CD4-positive, alpha-beta T cell treated with Interleukin-17A for 1 hour (primary cell): ENCODE measurements at places on chromosomes 7 and 10.
A peak's percentile ranks its signal among the peaks of the same experiment; 100 is the strongest.

GRCh38 chr10:17199351-17199804, 2.1 kb downstream of the TRDMT1 start:
- DNase-seq: no peak

DNA sequence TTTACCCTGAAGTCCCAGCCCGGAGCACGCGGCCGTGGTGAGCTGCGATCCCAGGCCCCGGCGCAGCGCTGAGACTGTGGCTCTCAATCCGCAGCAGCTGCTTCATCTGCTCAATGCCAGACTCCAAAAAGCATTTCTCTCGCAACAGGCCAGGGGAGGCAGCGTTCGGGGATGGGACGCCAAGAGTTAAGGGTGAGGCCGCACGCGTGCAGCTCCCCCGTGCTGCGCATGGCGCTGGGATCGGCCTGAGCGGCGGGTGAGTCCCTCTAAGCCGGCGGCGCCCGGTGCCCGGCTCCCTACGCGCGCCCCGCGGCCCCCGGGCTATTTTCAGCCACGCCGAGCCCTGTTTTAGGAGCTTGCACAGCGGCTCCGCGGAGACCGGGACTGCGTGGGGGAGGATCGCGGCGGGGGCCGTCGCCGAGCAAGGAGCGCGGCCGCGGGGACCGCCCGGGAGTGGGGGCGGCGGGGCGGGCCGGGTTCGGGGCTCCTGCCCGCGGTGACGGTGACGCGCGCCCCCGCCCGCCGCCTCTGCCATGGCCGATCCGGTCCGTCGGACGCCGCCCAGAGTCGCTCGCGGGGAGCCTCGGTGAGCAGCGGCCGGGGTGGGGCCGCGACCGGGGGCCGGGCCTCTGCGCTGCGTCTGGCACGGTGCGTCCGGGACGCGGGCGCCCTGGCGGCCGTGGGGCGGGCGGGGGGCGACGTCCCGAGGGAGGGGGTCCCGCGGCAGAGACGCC, 29.4 kb upstream of the JAKMIP3 start:
- no peak for DNase-seq

DNA sequence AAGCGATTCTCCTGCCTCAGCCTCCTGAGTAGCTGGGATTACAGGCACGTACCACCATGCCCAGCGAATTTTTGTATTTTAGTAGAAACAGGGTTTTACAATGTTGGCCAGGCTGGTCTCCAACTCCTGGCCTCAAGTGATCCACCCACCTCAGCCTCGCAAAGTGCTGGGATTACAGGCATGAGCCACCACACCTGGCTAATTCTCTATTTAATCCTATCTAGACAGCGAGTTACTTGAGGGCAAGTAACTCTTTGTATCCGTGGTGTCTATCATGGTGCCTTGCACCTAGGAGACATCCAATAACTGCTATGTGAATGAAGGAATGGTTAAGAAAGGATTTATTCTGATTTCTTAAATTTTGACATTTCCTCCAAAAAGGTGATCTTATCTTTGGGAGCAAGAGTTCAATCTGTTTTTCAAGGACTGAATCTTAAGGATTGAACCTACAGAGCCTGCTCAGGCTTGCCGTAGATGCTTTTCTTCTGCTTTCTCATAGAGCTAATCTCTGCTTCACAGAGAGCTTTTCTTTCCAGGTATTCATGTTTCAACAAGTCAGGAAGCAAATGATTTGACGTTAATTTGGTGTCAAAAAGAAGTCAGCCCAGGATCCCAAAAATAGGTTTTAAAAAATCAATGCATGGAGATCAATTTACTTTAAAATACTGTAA, 101.6 kb downstream of the CUL2 start:
- DNase-seq: no peak

DNA sequence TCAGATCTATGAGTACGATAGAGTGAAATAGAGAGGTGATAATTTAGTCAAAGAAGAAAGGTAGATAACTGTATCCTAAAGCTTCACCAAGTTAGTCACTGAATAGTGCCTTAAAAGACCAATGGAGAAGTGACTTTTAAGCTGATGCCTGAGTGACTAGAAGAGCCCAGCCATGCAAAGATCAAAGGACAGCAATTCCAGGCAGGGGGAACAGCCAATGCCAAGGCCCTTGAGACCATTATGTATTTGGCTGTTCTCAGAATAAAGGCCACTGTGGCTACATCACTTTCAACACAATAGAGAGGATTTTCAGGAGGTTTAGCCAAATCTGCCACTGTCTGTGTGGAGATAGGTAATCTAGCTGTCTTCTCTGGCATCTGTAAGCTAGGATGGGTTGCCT, 17.8 kb downstream of the HDAC9 start:
- DNase-seq: no peak

DNA sequence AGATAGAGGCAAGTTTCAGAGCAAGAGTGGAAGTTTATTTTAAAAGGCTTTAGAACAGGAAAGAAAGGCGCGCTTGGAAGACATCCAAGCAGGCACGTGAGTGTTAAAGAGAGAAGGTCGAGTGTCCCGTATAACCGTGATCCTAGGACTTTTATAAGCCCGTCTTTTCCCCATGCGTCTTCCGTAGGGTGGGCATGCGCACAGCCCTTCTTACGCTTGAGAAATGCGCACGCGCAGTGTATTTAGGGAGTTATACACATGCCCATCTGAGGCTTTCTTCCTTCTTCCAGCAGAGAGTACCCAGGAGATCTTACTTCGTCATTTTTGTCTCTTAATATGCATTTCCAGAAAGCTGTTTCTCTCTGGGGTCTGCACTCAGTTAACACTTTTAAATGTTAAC, 52.4 kb downstream of the CALD1 start:
- no peak for DNase-seq

DNA sequence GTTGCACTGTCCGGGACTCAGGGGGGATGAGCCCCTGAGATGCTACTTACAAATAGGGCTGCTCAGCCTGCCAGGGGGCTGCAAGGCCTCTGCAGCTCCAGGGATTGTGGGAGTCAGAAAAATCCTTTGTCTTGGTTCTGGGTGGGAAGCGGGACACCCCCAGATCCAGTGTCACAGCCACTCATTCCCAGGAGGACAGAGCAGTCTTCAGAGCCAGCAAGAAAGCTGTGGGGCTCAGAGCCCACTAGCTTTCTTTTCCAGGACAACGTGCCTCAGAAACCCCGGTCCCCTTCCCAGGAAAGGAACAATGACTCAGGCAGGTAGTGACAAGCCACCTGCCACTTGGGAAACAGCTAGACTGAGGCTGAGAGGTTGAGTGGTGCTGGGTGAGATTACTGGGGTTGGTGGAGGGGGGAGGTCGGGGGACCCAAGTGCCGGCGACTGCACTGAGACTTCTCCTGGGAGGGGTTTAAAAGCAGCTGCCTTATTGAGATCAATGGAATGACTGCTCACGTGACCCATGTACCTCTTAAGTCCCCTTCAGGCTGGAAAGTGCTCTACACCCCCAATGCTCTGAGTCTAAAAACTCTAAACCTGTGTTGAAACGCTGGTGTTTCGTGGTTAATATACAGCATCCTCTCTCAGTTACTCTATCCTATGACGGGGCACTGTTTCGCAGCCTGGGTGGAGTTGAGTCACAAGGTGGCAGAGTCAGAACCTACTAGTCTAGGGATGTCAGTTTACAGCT, 123.6 kb downstream of the UBE2H start:
- DNase-seq: no peak

DNA sequence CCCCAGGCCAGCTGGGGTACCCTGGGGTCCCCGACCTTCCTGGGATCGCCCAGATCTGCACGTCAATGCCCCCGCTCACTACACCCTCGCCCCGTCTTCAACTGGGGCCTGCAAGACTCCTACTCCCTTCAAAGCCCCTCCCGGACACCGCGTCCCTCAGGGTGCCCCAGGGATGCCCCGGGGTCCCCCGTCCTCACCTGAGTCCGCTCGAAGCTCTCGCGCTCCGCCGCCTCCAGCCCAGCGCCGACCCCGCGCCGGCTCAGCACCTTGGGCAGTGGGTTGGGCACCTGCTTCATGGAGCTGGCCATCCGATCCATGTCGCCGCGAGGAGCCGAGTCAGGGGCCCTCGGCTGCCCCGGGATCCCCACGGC, at the start of gene HIP1:
TSS of gene HIP1 (minus strand) at position 338 of the 371 bp plus-strand sequence. CDS start at position 317, 21 bp downstream.
- DNase-seq: no peak

GRCh38 chr10:76329891-76330575, 898.6 kb downstream of the LRMDA start:
- DNase-seq: no peak

- DNase-seq: peak; percentile 56
These were observed 4.9 kb upstream of the SCD start for GRCh38 chr10:100341953-100342626.

- no peak for DNase-seq
These were observed 65.3 kb downstream of the SEPTIN7 start for GRCh38 chr7:35866186-35866585.

- DNase-seq: no peak
These were observed 44.1 kb upstream of the ATP6V0A4 start for GRCh38 chr7:138842111-138842510.

- DNase-seq: no peak
These were observed 1.7 kb upstream of the CACNA2D1 start for GRCh38 chr7:82445271-82445670.

DNA sequence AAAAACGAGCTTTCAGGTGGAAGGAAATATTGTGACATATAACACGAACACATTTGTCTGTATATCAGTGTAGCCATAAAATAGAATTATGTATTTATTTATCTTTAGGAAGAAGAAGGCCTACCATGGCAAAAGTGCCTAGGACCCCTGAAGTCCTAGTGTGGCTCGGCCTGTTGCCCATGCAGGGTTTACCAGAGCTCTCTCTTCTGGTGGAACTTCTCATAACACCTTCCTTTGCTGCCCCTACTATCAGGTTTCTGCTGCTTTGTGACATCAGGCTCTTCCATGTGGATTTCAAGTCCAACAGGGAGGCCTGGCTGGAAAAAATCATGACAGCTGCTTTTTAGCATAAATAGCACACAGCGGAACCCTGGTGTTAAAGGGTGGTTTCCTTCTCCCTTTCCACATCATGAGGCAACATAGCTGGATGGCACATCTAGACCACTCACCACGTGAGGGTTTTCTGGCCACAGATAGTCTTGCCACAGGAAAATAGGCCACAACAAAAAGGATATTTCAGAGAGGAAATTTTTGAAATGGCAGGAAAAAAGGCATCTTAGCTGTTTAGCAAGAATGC, 44.8 kb upstream of the ADO start:
- no peak for DNase-seq

GRCh38 chr7:85685901-85686300, 499.0 kb upstream of the SEMA3D start:
- no peak for DNase-seq

- DNase-seq: no peak
These were observed 102.3 kb downstream of the DYNC2I1 start for GRCh38 chr7:158958618-158959017.

DNA sequence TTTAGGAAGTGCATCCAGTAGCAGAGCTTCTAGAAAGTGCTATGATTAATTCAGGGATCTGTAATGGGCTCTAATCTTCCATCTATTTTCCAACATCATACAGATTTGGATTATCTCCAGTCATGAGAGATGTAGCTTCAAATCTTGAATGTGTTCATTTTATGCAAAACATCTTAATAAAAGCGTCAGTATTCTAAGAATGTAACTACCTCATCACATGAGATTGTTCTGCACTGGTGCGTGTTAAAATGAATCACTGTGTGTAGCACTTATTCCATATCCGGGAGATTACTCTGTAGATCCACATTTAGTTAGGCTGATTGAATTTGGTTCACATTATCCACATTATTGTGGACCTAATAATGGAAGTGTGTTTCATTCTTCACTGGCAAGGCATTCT, 344.9 kb upstream of the CHRM2 start:
- DNase-seq: no peak

DNA sequence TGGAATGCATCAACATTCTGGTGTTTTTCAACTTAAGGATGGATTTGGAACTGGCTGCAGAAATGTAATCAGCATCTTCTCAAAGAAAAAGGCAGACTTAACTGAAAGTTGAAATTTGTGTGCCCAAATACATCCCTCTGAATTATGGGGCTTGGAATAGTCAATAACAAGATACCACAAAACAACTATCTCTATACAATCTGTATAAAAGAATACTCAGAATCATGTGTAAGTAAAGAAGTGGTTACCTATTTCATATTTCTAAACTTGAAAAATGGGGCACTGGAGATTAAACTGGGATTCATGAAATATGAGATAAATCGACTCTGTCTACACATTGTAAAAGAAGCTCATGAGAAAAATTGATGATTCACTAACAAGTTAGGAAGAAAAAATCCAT, 6.2 kb upstream of the COL1A2 start:
- DNase-seq: no peak

- DNase-seq: no peak
These were observed 14.0 kb downstream of the KMT2E start for GRCh38 chr7:105028004-105028403.

GRCh38 chr10:32605787-32606186, 159.8 kb downstream of the CCDC7 start:
- DNase-seq: no peak

DNA sequence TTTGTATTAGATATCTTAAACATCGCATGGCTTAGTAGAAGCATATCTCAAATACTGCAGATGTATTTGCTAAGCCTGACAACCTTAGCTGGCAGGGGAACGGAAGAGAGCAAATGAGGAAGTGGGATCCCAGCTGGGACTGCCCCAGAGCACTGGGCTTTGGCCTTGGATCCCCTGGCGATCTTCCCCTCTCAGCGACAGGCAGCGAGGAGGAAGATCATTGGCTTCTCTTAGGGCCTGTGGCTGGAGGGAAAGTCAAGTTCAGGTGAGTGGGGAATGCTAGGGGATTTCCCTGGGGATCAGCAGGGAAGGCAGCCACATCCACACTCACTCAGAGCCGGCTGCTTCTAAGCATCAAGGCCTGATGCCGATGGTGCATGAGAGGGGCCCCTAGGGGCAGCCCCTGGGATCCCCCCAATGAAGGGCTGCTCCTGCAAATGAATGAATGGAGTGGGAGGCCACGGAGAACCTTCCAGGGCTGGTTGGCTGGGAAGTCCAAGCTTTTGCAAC, 42.0 kb downstream of the LYZL2 start:
- DNase-seq: peak; percentile 10

GRCh38 chr10:112429147-112429546, 17.6 kb downstream of the ZDHHC6 start:
- no peak for DNase-seq

DNA sequence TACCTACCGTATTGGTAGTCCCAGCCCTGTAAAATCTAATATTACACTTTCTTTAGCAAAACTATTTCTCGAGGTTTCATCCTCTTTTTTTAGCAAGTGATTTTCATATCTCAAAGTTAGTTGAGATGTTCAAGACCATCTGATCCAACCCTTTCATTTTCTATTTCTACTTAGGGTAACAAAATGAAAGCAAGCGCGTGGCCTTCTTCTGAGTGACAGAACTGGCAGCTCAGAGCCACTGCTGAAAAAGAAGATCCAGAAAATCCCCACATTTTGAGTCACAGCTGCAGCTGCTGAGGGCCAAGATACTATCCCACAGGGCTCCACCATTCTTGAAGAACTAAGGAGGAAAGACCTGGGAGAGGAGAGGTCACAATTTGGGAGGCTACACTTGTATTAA, 24.8 kb upstream of the ZNF800 start:
- no peak for DNase-seq

DNA sequence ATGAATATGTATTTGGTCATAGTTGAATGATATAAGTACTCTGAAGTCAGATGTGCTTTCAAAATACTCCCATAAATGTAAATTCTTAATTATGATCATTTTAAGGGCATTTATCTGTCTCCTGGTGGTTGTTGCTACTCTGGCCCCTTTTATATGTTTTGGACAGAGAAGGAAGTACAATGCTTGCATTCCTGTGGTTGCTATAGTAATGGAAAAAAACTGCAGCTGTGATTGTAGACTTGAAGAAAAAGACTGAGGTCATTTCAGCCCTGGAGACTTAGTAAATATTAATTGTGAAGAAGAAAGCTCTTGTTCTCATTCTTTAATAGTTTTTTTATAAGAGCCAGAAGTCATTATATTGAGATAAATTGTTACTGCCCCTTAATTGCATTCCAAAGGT, 70.2 kb upstream of the FERD3L start:
- no peak for DNase-seq

GRCh38 chr7:18315241-18315640, 180.3 kb upstream of the HDAC9 start:
- no peak for DNase-seq
